ENCODE measurements at places on chromosomes 12 and 14. TPM values are rescaled to one million over a fixed set of nuclear protein-coding genes. Genes with fewer than 3 reads are reported as not detected.

DNA sequence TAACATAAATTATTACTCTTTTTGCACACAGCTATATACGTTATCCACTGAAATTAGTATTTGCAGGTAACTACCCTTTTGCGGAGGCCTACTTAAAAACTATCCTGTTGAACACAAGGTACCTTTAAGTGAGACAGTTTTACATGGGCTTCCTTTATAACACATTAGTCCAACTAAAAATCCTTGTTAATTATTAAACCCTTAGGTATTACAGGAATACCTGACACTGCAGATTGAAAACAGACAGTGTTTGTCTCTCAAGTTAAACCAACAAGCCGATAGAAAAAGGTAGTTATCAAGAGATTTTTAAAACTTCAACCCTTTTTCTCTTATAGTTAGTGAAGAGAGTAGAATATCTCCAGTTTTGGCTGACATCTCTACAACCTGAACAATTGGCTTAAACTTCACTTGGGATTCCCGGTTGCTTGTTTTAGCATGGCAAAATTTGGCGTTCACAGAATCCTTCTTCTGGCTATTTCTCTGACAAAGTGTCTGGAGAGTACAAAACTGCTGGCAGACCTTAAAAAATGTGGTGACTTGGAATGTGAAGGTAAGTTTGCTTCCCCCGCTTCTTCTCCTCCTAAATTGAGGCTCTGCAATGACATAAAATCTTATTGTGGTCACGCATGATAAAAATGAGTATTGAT lies at the start of gene MIA2:
TSS of gene MIA2 (plus strand) at position 236 of the 647 bp plus-strand sequence. CDS start at position 436, 200 bp downstream.
- no peak for DNase-seq
- H3K36me3 ChIP-seq = no peaks in the 10 kb centered on the region
- H3K4me3 ChIP-seq = no peak within 1 kb of the TSS
- H3K27me3 ChIP-seq = no peaks in the 10 kb centered on the region
- H3K27ac ChIP-seq = no peak within 1 kb of the TSS

GRCh38 chr12:121926874-121927706 lies 8.7 kb downstream of the CFAP251 start:
- H3K4me3 ChIP-seq = no peak overlapping the region
- H3K4me1 ChIP-seq = peaks cover 19% of the 10 kb centered on the region
- no peak for DNase-seq
- H3K27ac ChIP-seq = no peak overlapping the region

DNA sequence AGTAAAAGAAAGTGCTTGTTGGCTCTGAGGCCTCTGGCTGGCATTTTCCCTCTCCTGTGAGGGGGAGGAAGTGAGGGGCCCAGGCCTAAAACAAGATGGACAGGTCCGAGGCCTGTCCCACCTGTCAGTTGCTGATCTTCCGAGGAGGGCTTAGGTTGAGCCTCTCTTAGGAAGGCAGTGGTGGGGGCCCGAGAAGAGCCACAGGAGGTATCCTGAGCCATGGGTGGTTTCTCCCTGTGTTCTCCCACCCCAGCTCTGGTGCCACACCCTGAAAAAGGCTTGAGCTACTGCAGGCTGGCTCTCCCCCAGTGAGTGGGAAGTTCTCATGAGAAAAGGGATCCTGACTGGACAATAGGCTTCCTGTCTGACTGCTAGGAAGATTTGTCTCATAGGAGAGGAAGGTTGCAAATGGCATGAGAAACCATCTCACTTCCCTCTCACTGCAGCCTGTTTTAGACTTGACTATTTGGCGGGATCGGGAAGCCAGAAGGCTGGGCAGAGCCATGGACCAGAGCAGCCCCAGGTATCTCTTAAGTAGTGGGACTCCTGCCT lies 72.1 kb upstream of the SRSF5 start:
- peaks cover 4% of the 10 kb centered on the region for H3K4me1 ChIP-seq
- H3K27ac ChIP-seq = no peak overlapping the region
- no peak overlapping the region for H3K4me3 ChIP-seq
- H3K36me3 ChIP-seq = no peaks in the 10 kb centered on the region
- DNase-seq = peak; percentile 71

DNA sequence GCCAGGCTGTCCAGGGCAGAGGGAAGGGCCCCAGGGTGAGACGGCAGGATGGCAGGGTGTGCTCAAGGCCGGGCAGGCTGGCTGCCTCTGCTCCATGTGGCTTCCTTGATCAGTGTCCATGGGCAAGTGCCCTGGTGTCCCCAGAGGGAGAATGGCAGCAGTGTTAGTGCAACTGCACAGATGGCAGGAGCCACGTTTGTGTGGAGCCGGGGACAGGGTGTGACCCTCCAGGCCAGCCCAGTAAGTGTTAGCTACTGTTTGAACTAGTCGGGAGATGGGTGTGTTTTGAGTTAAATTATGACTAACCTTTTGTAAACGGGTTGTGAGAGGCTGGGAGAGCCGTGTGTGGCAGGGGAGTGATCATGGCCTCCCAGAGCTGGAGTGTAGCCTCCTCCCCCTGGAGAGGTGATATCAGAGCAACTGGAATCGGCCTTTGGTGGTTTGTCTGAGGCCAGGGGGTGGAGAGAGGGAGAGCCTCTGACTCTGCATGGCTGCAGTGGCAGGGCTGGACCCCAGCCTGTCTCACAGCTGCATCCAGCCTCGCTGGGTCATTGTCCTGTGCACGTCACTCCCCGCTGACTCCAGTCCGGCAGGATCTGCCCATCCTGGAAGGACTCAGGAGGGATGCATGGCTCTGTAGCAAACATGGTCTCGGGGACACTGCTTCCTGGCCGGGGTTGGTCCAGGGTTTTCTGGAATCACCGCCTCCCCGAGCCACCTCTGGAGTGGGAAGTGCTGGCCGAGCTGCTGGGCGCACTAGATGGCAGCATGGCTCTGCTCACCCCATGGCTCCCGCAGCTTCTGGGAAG lies 27.8 kb downstream of the AACS start:
- no peak overlapping the region for H3K4me3 ChIP-seq
- H3K36me3 ChIP-seq = peaks cover 16% of the 10 kb centered on the region
- no peaks in the 10 kb centered on the region for H3K27me3 ChIP-seq
- H3K27ac ChIP-seq = no peak overlapping the region
- DNase-seq = no peak

The TAS2R46 gene
- 2.4 TPM for total RNA-seq

The FOXG1 gene
- not detected for total RNA-seq

All from endothelial cell of umbilical vein (primary cell).